NCI-H524 treated with DMSO at 0.1 percent for 48 hours (cell line): ENCODE measurements at places on chromosomes 4 and X.

GRCh38 chrX:129980001-129980401 lies 2.4 kb upstream of the BCORL1 start:
- no peak for DNase-seq

DNA sequence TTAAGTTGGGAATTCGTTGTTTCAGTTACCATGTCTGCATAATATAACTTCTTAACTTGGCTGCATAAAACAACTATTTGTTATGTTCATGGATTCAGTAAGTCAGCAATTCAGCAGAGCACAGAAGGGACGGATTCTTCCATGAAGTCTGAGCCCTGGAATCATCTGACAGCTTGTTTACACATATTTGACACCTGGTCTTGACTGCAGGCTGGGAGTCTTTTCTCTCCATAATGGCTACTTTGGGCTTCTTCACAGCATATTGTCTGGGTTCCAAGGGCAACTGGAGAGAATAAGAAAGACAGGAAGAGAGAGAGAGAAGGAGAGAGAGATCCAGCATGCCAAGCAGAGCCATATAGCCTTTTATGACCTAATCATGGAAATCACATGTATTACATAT lies 23.1 kb downstream of the CENPC start:
- DNase-seq: no peak

GRCh38 chr4:38664706-38665401 lies 855 bp downstream of the KLF3 start:
- DNase-seq: peak; percentile 30

- no peak for DNase-seq
Measured at GRCh38 chrX:63764946-63765345, 20.1 kb downstream of the ARHGEF9 start.

GRCh38 chr4:125704726-125705125 lies 390.0 kb downstream of the FAT4 start:
- no peak for DNase-seq
